Right cardiac atrium (tissue), 5 donors: ENCODE measurements at places on chromosomes 2 and 18. TPM values are rescaled to one million over a fixed set of nuclear protein-coding genes. Genes with fewer than 3 reads are reported as not detected.
A peak's percentile ranks its signal among the peaks of the same experiment; 100 is the strongest.

DNA sequence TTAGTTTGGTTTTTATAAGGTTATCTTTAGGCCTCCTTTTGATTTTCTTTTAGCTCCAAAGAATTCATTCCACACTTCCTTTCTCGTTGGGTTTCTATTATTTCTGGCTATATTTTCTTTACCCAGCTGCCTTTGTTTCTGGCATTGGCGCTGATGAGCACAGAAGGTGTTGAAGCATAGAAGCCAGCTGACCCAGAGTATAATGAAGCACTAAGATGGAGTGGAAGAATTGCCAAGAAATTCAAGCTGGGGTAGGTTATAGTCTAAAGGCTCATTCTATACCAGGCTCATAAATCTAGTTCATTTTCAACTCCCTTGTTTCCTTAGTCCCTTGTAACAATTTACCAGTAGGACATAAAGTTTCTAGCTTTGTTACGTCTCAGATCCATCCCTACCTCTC, 169.5 kb downstream of the HRH4 start:
- no peak for DNase-seq

- peak; percentile 41 for DNase-seq
These were observed at the start of gene PSMA8 for GRCh38 chr18:26133652-26134051. PSMA8 (plus strand) TSS chr18:26133869; CDS start chr18:26133966, 97 bp downstream.

ACTG2 gene
- 1.4 TPM for total RNA-seq

LYPD6 gene
- 0.56 TPM for total RNA-seq

DNA sequence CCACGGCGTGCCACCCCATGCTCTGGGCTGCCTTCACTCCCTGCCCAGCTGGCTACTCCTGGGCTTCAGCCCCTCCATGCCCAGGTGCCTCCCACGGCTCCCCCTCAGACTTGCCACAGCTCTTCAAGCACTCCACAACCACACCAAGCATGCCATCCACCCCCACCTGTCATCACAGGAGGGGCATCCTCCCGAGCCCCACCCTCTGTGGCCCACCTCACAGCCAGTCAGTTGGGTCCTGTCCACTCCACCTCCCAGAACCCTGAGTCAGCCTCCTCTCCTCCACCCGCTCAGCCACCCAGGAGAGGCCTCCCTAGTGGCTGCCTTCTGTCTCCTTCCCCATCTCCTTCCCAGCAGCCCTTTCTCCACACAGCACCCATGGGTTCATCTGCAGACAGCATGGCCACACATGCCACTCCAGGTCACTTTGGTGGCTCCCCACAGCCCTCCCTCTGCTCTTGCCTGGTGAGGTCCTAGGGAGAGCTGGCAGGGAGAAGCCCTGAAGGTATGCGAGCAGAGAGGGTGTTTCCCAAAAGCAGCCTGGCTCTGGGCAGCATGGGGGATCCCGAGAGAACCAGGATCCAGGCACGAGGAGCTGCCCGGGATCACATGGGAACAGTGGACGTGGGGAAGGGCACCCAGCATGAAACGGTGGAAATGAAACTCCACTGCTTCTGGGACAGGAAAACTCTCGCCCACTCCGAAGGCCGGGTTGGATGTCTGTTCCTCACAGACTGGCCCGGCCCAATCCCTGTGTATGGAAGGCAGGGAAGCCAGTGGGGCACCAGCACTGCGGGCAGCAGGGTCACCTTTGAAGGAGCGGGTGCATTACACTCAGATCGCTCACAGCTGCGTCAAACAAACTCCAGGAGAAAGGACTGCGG, 2.7 kb downstream of the LIMS2 start:
- no peak for DNase-seq

GRCh38 chr2:5713101-5713500, 20.9 kb downstream of the SOX11 start:
- DNase-seq, result no peak

DNA sequence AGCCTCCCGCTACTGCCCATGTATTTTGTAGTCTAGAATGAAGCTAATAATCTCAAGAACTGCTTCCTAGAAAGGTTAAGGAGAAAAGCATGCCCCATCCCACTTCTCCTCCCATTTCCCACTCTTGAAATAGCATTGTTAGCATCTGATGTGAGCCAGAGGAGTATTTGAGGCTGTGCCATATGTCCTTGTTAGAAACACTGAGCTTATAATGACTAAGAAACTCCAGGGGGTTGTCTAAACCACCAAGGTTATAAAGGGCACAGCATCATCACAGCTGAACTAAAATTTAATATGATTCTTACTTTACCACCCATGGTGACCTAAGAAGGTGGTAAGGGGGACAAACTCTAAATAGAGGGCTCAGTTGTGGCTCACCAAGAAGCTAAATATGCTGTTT, 16.6 kb downstream of the TSPYL6 start:
- no peak for DNase-seq
